Hematopoietic multipotent progenitor cell treated with erythropoietin and hydrocortisone succinate and interleukin-3 and kit ligand, for 8 days (in vitro differentiated cells): ENCODE measurements at places on chromosomes 16 and 17.

DNA sequence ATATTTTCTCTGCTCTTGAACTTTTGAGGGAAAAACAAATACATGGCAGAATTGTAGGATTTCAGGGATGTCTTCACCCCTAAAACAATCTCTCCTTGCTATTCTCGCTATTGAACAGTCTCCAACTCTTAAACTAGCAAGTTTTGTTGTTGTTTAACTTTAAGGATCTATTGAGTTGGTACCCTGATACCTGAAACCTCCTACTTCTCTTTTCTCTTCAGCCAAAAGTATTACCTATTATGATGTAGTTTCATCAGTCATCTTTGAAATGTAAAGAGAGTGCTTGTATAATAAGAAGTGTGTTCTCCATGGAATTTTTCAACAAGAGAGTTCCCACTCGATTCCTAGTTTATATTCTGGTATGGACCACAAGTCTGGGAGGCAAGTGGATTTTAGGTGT is 211.6 kb upstream of the TBX2 start:
- no peak for DNase-seq

DNA sequence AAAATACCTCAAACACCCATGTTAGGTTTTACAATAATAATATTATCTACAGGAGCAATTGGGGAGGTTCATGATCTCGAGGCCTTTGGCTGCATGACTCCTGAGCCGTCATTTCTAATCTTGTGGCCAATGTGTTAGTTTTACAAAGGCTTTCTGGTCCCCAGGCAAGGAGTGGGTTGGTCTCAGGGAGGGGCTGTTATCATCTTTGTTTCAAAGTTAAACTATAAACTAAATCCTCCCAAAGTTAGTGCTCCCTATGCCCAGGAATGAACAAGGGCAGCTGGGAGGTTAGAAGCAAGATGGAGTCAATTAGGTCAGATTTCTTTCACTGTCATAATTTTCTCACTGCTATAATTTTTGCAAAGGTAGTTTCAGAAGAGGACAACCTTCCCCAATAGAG is 9.1 kb upstream of the CCL5 start:
- DNase-seq: no peak

GRCh38 chr17:67492251-67492740 is 115.2 kb downstream of the PITPNC1 start:
- DNase-seq: no peak

- DNase-seq: no peak
Observed at GRCh38 chr17:55456307-55457240, 34.9 kb upstream of the MMD start.

- DNase-seq: peak; percentile 98
Observed at GRCh38 chr16:50881331-50881830, 139.5 kb downstream of the CYLD start.

- DNase-seq: no peak
Observed at GRCh38 chr16:77888871-77889270, 100.5 kb downstream of the VAT1L start.

DNA sequence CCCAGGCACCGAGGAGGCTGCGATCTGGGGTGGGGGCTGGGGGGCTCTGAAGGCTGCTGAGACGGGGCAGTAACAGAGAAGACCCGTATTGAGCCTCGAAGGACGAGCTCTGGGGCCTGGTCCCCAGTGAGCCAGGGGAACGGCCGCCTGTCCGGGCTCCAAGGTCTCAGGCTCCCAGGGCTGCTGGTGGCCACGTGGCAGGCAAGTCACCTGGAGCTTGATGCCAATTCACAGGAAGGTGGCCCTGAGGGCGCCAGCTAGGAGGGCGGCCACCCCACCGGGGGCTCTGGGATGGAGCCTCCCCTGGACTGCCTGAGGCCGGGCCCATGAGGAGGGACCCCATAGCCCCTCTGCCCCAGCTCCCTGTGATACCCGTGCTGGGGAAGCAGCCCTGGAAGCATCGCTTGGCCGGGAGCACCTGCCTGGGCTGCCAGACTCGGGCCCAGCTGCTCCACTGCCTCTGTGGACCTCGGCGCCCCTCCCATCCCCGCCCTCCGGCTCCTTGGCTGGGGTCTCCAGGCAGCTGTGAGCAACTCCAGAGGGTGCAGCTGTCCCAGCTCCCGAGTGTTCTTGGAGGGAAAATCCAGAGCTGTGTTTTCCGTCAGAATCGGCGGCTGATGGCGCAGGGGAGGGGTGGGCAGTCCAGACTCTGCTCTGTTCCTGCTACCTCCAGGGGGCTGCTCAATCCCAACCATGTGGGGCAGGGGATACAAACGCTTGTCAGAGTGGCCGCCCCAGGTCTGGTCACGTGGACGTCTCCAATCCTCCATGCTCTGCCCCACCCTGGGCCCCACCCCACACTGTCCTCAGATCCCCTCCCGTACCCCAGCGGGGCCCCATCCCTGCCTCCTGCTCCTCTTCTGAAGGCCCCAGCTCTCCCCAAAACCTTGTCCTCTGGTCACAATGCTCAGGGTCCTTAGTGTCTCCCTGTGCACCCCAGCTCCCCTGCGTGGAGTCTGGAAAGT is 67.2 kb upstream of the GNG13 start:
- DNase-seq: no peak

DNA sequence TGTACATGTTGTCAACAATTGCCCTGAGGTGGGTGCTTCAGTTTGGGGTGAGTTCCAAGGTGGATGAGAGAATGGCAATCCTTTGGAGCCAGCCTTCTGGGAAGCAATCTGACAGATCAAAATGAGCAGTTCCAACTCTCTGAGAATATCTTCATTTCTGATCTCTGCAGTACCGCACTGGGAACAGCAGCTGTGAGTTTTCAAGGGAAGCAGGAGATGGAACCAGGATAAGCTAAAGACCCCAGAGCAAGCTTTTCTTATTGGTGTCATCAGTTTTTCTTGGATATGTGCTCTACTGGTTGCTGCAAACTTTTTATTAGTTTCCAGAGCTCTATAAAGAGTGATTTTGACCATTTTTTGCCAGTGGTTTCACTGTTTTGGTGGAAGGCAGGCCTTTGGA is 94.7 kb downstream of the KCNJ12 start:
- no peak for DNase-seq

DNA sequence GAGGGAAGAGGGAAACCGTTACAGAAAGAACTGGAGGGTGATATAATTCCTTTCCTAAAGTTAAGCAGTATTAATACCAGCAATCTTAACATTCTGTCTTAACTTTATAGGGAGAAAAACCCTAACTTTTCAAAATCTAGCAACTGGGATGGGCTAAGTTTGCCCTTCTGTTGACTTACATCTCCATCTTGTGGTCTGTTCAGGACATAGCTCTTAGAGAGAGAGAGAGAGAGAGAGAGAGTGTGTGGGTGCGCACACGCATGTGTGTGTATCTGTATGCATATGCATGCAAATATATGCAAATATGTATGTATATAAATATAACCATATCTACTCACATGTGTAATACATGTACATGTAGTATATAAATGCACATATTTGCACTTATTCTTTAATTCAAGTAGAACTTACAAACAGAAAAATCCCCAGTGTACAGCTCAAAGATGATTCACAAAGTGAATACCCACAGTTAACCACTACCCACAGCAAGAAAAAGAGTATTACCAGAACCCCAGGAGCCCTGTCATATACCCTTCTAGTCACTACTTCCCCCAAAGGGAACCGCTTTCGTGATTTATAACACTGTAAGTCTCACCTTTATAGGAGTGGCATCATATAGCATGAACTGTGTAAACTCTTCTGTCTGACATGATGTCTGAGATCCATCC is 46.5 kb downstream of the STX8 start:
- DNase-seq: peak; percentile 48

- peak; percentile 84 for DNase-seq
Observed at GRCh38 chr17:21041741-21042457, 912 bp downstream of the USP22 start.

GRCh38 chr16:62692685-62693084 is 656.4 kb upstream of the CDH8 start:
- DNase-seq: no peak

DNA sequence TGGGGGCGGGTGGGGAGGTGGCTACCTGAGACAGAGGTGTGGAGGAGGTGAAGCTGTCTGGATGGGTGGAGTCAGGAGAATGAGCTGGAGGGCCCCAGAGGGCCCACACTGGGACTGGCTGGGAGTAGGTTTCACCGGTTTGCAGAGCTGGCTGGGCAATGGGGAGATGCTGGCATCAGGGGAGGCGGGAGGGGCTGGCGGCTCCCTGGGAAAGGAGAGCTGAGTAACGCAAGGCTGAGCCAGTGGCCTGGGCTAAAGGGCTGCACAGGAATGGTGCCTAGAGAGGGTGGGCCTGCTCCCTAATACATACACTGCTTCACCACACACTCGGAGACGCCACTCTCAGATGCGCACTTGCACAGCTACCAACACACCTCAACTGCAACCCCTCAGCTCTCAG is 12.4 kb downstream of the P3H4 start:
- no peak for DNase-seq

DNA sequence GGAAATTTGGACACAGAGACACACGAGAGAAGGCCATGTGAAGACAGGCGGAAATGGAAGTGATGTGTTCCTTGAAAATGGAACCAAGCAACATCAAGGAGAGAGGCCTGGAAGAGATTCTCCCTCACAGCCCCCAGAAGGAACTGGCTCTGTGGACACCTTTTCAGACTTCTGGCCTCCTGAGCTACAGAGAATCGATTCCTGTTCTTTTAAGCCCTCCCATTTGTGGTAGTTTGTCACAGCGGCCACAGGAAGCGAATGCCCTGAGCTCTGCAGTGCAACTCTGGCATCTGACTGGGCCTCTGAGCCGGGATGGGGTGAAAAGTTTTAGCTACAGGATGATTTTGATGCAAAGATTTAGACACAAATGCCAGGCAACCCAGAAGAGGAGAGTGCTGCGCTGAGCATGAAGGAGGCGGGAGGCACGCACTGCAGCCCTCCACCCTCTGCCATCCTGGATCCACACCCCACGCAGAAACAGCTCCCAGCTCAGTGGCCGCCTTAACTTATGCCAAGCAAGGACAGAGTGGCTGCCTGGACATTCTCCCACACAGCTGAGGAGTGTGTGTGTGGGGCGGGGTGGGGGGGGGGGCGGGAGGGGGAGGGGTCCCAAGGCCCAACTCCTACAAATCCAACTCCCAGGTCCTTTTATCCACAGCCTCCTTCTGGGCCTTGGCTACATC is 2.2 kb downstream of the TIMP2 start:
- no peak for DNase-seq

DNA sequence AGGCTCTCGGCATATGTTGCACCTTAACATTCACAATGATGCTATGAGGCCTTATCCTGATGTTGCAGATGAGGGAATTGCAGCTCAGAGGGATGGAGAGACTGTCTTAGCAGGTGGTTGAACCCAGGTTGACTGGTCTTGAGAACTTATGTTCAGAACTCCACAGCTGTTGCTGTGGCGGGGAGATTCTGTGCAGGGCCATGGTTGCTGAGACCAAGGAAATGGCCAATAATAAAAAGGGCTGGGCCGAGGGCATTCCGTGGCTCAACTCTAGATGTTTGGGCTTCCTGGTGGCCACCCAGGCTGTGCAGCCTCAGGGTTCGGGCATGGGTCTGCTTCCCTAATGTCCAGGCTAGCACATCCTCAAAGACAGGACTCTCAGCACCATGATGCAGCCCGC is 5.9 kb downstream of the KSR1 start:
- no peak for DNase-seq

- DNase-seq: peak; percentile 28
Observed at GRCh38 chr17:10114931-10115535, 83.4 kb downstream of the GAS7 start.

GRCh38 chr17:15343749-15344148 is 2.4 kb upstream of the TEKT3 start:
- no peak for DNase-seq

- DNase-seq: peak; percentile 27
Observed at GRCh38 chr17:19305256-19305655, 57.3 kb downstream of the B9D1 start.

GRCh38 chr17:41464682-41465081 is 2.5 kb downstream of the KRT32 start:
- no peak for DNase-seq

DNA sequence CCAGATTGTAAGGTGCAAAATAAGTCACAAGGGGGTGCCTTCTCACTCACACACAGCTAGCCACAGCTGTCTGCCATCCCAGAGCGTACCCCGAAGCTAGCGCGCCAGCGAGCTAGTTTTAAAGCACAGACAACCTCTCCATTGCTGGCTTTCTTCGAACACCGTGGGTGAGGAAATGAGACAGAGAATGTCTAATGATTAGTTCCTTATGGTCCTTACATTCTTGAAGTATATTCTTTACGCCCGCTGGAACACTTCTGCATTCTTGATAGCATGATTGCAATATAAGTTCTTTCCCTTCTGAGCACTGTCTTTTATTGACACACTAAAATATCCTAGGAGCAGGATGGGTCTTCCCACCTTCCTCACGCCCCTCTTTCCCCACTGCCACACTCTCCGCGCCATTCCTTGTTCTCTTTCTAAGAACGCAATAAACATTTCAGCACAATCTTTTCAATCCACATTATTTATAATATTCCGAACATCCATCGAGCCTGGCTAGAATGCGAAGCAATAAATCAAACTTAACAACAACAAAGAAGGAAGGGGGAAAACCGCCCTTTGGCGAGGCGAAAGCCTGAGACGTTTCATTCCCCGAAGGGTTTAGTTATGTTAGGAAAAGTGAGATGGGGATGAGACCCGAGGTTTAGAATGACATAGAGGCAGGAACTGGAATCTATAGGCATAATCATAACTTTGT is 251.3 kb downstream of the NTN1 start:
- DNase-seq: no peak

DNA sequence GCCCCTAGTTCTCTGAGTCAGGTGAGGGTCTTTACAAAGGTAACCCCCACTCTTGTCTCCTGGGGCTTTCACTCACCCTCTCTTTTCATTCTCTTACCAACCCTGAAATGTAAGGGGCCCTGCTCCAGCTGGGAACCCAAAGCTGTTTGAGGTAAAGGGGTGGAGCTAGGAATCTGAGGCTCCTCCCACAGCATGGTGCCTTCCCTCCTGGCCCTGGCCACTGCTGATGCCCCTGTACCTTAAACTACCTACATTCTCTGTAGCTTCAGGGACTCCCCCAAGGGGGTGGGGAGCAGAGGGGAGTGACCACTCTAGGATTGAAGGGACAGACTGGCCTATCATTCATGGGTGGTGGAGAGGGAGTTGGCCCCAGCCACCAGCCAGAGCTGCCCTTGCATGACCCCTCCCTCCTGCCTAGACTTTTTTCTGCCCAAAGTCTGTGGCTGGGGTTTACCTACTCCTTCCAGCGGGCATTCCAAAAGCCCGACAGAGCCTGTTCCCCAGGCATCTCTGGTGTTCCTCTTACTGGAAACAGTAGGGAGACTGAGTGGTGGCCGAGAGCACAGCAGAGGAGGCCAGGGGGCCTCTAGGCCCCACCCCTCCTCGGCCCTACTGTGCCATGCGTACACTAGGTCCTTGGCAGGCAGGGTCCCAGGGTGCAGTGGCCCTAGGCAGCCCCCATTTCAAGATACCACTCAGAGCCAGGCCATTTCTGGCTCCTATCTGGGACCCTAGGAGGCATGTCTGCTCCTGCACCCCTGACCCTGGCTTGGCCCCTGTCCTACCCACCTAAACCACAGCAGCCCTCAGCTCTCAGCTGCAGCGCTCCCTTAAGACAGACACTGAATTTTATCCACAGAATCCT is 9.5 kb downstream of the DOK4 start:
- peak; percentile 10 for DNase-seq

- no peak for DNase-seq
Observed at GRCh38 chr17:22692066-22692805, 999.9 kb downstream of the KCNJ18 start.
